ENCODE measurements at places on chromosomes 4 and X. TPM values are rescaled to one million over a fixed set of nuclear protein-coding genes. Genes with fewer than 3 reads are reported as not detected.

- H3K27ac ChIP-seq: no peak overlapping the region
- no peaks in the 10 kb centered on the region for H3K36me3 ChIP-seq
- H3K27me3 ChIP-seq: no peaks in the 10 kb centered on the region
- H3K4me3 ChIP-seq: no peak overlapping the region
- H3K4me1 ChIP-seq: no peaks in the 10 kb centered on the region
Measured at GRCh38 chr4:182582245-182582644, 334.9 kb downstream of the DCTD start.

GRCh38 chrX:38357747-38358673 is 5.6 kb downstream of the OTC start:
- no peaks in the 10 kb centered on the region for H3K36me3 ChIP-seq
- H3K4me3 ChIP-seq: no peak overlapping the region
- no peaks in the 10 kb centered on the region for H3K4me1 ChIP-seq
- H3K27me3 ChIP-seq: peaks cover 2% of the 10 kb centered on the region
- H3K27ac ChIP-seq: no peak overlapping the region

GRCh38 chrX:75655627-75656026 is 129.4 kb downstream of the MAGEE2 start:
- H3K36me3 ChIP-seq: no peaks in the 10 kb centered on the region
- DNase-seq: no peak
- H3K27ac ChIP-seq: no peak overlapping the region

DNA sequence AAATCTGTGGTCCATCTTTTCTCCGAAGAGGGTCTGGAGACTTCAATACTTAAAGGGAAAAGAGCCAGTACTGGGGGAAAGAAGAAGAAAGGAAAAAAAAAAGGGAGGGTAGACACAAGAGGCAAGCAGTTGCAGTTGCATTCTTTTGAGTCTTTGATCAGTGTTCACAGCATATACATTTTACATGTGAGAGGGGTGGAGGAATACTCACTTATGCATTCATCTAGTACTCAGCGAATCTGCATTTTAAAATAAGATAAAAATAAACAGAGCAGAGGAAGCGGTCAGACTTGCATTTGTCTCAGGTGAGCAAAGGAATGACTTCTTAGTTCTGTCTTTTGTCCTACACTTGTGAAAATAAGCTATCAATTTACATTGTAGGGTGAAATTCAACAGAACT is 275.6 kb downstream of the SLC7A11 start:
- H3K4me3 ChIP-seq: no peak overlapping the region
- H3K27me3 ChIP-seq: no peaks in the 10 kb centered on the region
- DNase-seq: no peak

FAM184B gene
- total RNA-seq: 0.02 TPM

- no peak for DNase-seq
- no peak overlapping the region for H3K27ac ChIP-seq
- no peaks in the 10 kb centered on the region for H3K27me3 ChIP-seq
- no peaks in the 10 kb centered on the region for H3K36me3 ChIP-seq
Measured at GRCh38 chrX:7316887-7317286, 168.9 kb upstream of the PUDP start.

PRSS12 gene
- total RNA-seq: not detected

RPS6KA6 gene
- not detected for total RNA-seq

DNA sequence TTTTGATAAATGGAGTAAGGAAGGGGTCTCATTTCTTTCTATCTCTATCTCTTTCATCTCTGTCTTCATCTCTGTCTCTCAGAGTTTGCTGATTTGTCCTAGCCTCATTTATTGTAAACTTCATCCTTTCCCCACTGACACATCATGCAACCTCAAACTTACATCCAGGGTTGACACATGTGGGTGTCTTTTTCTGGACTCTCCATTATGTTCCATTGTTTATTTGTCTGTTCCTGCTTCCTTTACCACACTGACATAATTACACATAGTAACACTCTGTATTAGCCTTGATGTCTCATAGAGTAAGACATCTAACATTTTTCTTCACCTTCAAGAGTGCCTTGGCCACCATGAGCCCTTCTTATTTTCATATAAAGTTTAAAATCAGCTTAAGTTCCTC is 8.1 kb upstream of the SRD5A3 start:
- peaks cover 9% of the 10 kb centered on the region for H3K27me3 ChIP-seq
- H3K4me3 ChIP-seq: no peak overlapping the region
- DNase-seq: no peak
- H3K36me3 ChIP-seq: no peaks in the 10 kb centered on the region
- H3K27ac ChIP-seq: no peak overlapping the region

DNA sequence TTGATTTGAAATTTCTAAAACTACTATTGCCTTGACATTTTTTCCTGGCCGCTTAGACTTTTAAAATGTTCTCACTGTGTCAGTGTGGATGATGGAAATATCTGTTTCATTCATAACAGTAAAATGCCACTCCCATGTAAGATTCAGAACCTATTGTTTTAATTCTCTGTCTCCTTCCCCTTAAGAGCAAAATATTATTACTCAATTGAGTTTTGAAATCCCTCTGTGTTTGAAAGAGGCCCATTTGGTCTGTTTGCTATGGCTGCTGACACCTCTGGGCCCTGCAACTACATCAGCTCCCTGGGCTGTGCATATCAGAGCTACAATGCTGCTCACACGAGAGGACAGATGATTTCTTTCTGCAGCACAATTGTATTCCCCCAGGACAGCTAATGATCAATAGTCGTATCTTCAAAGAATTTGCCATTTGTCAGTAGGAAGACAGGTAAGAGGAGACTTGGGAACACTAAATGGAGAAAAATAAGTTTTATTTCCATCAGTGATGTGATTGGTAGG is 388.0 kb upstream of the GALNT7 start:
- DNase-seq: no peak
- H3K4me1 ChIP-seq: no peaks in the 10 kb centered on the region
- H3K27me3 ChIP-seq: no peaks in the 10 kb centered on the region
- H3K36me3 ChIP-seq: no peaks in the 10 kb centered on the region
- H3K27ac ChIP-seq: no peak overlapping the region
- H3K4me3 ChIP-seq: no peak overlapping the region

DNA sequence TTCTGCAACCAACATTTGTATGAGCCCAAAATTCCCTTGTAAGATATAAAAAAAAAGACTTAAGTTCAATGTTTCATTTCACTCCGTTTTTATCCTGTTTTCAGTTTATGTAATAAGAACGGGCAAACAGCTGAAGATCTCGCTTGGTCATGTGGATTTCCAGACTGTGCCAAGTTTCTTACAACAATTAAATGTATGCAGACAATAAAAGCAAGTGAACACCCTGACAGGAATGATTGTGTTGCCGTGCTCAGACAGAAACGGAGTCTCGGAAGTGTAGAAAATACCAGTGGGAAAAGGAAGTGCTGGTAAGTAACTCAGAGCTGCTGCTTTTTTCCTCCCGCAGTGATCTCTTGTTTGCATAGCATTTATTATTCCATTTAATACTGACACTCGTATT is 2.8 kb downstream of the ANKRD37 start:
- H3K36me3 ChIP-seq: peaks cover 40% of the 10 kb centered on the region
- no peak overlapping the region for H3K27ac ChIP-seq
- peaks cover 42% of the 10 kb centered on the region for H3K4me1 ChIP-seq
- no peak for DNase-seq
- H3K27me3 ChIP-seq: no peaks in the 10 kb centered on the region

DNA sequence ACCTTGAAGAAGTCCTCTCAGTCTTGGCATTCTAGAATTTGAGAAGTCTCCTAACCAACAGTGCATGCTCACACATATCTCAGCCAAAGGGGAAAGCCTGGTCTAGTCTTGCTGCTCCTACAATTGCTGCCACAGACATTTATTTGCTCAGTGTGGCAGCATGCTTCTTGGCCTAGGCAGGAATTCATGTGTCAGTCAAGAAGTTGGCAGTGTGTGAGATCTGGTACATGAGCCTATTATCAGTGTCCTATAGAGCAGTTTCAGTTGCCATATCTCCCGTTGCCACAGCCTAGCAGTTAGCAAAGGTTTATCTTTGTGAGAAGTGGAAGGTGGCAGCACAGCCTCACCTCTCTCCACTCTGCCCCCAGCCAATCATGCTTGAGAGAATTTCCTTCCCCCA is 176.9 kb upstream of the ARHGEF9 start:
- H3K4me1 ChIP-seq: no peaks in the 10 kb centered on the region
- H3K36me3 ChIP-seq: no peaks in the 10 kb centered on the region

DNA sequence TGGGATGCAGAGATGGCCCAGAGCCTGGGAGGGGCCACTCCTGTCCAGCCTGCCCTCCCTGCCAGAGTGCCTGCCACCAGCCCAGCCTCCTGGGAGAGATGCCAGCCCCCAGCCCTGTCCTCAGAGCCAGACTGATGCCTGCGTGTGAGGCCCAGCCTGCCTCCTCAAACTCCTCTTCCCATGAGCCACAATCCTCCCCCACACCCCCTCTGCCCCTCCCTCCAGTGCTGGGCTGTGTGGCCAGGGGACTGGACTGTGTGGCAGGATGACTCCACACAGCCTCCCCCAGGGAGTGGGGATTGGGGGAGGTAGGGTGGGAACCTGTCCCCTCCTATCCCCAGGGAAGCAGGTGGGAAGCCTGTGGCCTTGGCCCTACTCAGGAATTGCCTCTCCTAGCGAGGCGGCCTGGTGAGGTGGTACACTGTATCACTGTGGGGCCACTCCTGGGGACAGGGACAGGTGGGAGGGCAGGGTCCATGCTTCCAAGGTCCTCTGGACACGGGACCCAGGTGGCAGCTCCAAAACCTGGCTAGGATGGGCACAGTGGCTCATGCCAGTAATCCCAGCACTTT is 4.3 kb upstream of the SH3BP2 start:
- H3K36me3 ChIP-seq: peaks cover 5% of the 10 kb centered on the region
- peak overlapping the region; percentile 19 for H3K27ac ChIP-seq
- no peaks in the 10 kb centered on the region for H3K27me3 ChIP-seq
- H3K4me3 ChIP-seq: no peak overlapping the region
- peaks cover 23% of the 10 kb centered on the region for H3K4me1 ChIP-seq

RIPPLY1 gene
- not detected for total RNA-seq

GRCh38 chr4:37388681-37389365 is 144.3 kb downstream of the NWD2 start:
- DNase-seq: no peak
- H3K36me3 ChIP-seq: no peaks in the 10 kb centered on the region

DNA sequence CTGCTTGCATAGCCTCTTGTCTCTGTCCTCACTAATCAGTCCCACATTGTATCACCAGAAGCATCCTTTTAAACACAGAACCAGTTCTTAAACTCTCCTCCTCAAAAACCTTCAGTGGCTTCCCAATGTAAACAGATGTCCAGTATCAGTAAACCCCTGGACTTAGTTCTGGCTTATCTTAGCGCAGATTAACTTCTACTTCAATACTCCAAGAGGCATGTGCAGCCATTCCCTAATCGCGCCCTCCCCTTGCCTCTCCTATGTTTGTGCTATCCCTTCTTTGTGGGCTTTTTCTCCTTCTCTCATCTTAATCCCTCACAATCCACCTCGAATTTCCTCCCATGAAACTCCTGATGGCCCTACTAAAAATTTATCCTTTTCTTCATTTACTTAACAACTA is 193.8 kb downstream of the FBXO8 start:
- no peaks in the 10 kb centered on the region for H3K36me3 ChIP-seq
- no peak for DNase-seq
- peaks cover 3% of the 10 kb centered on the region for H3K27me3 ChIP-seq
- no peak overlapping the region for H3K27ac ChIP-seq
- no peak overlapping the region for H3K4me3 ChIP-seq
